ENCODE measurements at places on chromosomes 11 and 22.

DNA sequence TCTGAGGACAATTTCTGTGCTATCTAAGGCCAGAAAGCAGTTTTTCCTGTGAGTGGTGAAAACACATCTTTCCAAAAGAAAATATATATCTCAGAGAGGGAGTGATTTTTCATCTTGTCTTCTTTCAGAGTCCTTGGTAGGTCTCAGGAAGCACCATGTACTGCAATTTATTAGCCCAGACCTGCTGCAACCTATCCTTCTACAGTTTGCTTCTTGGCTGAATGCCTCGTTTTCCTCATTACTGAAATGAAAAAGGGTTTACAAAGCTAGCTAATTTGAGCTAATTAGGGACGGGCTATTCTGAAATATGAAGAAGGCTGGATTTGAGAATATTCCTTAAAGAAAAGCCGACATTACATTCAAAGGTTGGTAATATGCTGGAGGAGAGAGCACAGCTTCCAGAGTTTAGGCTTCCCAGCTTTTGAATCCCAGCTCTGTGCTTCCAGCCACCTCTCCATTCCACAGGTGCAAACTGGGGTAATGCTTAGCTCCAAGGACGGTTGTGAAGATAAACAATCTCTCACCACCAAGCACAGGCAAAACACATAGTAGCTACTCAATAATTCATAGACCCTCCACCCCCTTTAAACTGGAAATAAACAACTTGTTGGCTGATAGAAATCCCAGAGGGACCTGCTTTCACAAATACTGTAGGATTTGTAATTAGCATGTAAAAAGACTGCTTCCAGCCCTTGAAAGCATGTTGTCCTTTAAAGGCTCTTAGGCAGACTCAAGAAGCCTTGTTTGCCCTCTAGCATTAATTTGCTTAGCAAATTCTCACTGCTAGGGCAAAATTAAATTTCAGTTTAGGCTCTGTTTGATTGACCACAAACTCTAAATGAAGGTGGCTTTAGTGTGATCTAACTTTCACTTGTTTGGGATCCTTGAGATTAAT lies 24.5 kb upstream of the SESN3 start:
- no peak for DNase-seq

DNA sequence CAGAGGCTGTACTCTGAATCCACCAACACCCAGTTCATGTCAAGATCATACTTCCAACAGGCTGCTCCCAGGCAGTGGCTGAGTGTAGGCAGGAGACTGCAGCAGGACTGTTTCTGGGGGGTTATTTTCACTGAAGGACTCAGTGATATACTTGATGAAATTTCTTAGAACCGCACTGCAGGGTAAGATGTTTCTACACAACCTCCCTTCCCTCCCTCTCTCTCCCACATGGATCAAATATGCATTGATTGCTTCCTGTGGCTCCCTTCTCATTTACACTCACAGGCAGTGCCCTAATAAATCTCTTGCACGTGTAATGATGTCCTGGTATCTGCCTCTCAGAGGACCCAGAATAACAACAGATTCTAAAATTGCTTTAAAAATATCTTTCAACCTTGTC lies 251.3 kb upstream of the CCDC179 start:
- DNase-seq, result no peak

- DNase-seq, result peak; percentile 11
Measured at GRCh38 chr11:86608251-86608799, 64.1 kb downstream of the ME3 start.

DNA sequence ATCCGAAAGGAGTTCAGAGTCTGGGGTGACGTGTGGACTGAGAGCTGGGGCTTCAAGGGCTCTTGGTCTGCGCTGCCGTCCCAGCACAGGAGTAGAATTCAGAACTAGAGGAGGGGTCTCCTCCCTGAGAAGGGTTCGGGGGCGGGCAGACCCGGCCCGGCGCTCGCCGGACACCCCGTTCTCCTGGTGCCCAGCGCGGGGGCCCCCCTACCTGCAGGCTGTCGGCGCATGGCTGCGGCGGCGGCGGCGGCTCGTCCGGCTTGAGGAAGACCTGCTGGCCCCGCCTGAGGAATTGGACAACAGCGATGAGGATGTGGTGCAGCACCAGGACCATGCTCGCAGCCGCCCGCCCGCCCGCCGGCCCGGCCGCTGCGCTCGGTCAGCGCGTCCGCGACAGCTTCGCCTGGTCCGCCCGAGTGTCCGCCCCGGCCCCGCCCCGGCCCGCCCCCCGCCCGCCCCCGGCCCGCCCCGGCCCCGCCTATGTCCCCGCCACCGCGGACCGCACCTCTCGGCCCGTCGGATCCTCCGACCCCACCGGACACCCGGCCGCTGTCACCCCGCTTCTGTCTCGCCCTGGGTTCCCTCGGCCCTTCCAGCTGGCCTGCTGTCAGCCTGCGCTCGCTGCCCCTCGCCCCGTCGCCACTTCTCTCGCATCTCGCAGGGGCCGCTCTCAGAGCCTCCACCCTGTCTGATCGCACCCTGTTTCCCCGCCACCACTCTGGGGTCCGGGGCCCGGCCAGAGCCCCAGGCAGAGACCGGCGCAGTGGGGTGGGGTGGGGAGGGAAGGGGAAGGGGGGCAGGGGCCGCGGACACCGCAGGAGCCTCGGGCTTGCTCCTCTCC lies 32.0 kb downstream of the PDE2A start:
- DNase-seq, result peak; percentile 32

- no peak for DNase-seq
Measured at GRCh38 chr11:28697920-28698827, 590.0 kb downstream of the METTL15 start.

GRCh38 chr11:2674658-2675131 lies 25.1 kb downstream of the KCNQ1OT1 start:
- no peak for DNase-seq

DNA sequence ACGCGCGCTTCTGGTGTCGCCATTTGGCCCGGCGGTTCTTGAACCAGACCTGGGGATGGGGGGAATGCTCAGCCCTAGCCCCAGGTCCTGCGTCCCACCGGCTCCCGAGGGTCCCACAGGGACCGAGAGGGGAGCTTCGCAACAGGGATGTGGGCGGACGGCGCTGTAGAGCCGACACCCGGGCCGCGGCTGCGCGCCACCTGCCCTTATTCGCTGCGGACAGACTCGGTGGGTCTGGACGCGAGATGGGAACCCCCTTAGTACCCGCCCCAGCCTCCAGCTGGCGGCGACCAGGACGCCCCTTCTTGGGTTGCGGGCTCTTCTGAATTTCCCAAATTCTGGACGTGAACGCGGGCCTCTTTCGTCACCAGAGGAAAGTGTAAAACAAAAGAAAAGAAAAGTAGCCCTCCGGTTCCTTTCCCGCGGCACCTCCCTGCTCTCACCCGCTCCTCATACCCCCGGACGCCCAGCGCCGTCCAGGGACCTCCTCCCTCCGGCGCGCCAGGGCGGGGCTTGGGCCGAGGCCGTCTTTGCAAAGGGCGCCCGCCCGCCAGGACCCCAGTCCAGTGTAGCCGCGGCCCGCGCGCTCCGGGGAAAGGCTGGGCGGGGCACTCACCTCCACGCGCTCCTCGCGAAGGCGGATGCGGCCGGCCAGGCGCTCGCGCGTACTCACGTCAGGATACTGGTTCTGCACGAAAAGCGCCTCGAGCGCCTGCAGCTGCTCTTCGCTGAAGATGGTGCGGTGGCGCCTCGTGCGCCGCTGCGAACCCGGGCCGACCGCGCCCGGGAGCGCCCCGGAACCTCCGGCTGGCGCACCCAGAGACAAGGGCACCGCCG lies 827 bp downstream of the GSC2 start:
- peak; percentile 47 for DNase-seq

GRCh38 chr11:99079576-99079975 lies 58.8 kb downstream of the CNTN5 start:
- DNase-seq, result no peak

DNA sequence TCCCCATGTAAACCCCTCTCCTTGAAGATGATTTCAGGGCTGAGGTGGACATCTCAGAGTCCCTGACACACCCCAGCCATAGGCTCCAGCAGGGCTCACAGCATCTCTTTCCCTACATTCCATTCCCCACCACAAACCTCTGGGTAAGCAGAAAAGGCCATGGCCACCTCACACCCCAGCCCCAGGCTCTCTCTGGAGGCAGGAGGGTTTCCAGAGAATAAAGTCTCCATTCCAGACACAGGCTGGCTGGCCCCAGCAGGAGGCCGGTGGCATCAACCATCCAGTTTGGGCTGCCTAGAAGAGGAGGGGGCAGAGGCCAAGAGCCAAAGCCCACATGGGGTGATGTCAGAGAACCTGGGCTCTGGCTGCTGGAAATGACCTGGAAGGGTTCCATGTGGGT lies 61.4 kb downstream of the TP53I11 start:
- DNase-seq, result no peak

GRCh38 chr22:44249376-44250147 lies 63.2 kb downstream of the SHISAL1 start:
- no peak for DNase-seq

GRCh38 chr11:73971175-73971719 lies 11.4 kb downstream of the UCP2 start:
- no peak for DNase-seq

DNA sequence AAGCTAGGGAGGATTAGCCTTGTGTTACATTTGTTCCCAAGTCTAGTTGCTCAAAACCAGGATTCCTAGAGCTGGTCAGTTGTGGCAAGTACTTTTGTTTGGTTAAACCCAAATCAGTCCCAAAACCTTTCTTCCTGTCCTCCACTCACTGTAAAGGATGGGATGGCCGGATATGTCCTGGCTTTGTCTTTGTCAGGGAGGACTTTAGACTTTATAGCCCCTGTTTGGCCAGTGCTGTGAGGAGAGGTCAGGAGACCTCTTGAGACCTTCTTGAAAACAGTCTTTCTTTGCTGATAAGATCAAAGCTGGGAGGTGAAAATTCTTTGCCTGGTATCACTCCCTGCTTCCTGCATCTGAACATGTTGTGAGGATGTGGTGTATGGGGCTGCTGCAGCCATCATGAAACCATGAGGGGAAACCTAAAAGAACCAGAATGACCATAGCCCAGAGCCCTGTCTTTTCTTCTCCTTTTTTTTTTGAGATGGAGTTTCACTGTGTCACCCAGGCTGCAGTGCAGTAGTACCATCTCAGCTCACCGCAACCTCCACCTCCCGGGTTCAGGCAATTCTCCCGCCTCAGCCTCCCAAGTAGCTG lies 43.6 kb upstream of the FTH1 start:
- no peak for DNase-seq

DNA sequence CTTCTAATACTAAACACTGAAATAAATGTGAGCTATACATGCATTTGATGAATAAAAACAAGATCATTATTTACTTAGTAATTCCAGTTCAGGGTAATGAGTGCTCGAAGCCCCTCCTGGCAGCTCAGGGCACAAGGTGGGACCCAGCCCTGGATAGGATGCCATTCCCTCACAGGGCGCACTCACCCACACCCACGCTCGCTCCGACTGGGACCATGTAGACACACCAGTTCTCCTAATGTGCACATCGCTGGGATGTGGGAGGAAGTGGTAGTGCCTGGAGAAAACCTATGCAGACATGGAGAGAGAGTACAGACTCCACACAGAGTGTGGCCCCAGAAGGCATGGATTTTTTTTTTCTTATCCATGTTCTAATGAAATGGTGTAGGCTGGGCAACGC lies 44.5 kb upstream of the RASSF10 start:
- DNase-seq, result no peak

DNA sequence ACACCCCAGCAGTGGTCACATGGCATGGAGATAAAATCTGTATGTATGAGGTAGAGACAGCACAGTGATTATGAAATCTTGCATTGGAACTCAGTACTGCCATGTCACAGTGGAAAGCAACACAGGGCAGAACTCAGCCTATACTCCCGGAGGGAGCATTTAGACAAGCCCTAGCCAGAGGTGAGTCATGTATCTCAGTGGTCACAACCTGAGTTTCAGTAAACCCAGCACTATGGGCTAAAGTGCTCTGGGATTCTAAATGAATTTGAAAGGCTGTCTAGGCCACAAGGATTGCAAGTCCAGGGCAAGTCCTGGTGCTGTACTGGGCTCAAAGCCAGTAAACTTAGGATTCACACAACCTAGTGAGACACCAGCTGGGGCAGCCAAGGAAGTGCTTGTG lies 1717.1 kb upstream of the RAG2 start:
- DNase-seq, result no peak

GRCh38 chr11:128195756-128196155 lies 391.6 kb downstream of the ETS1 start:
- no peak for DNase-seq

- no peak for DNase-seq
Measured at GRCh38 chr11:64716473-64717267, 6.3 kb downstream of the NRXN2 start.

DNA sequence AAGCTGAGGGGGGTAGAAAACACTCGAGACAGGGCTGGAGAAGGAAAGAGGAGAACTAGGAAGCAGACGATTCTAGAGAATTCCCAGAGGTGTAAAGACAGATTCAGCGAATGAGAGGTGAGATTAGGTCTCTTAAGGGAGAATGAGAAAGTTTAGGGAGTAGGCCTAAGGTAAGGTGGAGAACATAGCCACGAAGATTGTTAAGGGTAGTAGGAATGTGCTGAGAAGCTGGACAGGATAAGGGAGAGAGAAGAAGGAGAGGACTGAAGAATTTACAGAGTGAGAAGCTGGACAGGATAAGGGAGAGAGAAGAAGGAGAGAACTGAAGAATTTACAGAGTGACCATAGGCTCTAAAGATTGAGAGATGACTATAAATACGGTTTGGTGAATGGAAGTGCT lies 908 bp downstream of the PPME1 start:
- DNase-seq, result no peak

GRCh38 chr11:57513911-57514537 lies 1.5 kb downstream of the SLC43A1 start:
- peak; percentile 54 for DNase-seq

- DNase-seq, result no peak
Measured at GRCh38 chr11:120988603-120989002, 35.3 kb upstream of the TBCEL start.

DNA sequence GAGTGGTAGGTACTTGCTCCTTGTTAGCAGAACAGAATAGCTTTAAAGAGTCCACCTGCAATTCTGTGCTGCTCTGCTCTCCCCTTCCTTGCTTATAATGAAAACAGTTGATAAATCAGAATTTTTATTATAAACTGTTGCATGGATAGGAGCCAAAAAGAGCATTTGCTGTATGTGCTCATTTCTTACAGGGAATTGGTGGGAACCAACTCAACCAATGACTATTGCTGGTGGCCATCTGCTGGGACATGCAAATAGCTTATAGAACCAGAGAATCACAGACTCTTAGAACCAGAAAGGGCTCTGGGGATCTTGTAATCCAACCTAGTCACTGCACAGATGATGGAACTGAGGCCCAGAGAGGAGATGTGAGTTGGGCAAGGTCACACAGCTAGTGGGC lies 43.1 kb upstream of the NECTIN1 start:
- no peak for DNase-seq

DNA sequence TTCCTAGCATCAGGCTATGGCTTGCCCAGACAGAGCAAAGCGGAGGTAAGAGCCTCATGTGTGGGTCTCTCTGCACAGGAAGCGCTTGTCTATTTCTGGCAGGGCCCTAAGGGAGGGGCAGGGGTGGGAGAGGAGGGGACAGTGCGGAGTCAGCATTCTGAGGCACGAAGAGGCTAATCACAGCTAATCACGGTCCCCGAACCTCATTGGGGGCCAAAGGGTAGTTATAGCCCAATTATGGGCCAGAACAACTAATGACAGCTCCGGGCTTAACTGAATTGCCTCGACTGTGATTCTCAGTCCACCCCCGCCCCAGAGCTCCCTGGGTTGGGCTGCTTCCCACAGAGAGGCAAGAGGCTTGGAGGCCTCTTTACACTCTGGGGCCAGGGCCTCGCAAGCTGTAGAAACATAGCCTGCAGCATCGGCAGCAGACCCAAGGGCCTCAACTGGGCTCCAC lies 72.7 kb upstream of the PRDM11 start:
- DNase-seq, result peak; percentile 46

GRCh38 chr22:27836181-27836580 lies 34.6 kb upstream of the MN1 start:
- DNase-seq, result no peak

GRCh38 chr11:35135222-35135621 lies 3.7 kb upstream of the CD44 start:
- no peak for DNase-seq

All from CD4-positive, alpha-beta T cell treated with Interleukin-17A for 4 hours (primary cell).